Left ventricle myocardium superior (tissue), 1 donor: ENCODE measurements at places on chromosomes 5 and 9. TPM values are rescaled to one million over a fixed set of nuclear protein-coding genes. Genes with fewer than 3 reads are reported as not detected.
A peak's percentile ranks its signal among the peaks of the same experiment; 100 is the strongest.

Gene LHX6
- total RNA-seq: 8.0 TPM

- no peak for DNase-seq
These were observed 303.1 kb upstream of the IRX4 start for GRCh38 chr5:2185646-2186471.

DNA sequence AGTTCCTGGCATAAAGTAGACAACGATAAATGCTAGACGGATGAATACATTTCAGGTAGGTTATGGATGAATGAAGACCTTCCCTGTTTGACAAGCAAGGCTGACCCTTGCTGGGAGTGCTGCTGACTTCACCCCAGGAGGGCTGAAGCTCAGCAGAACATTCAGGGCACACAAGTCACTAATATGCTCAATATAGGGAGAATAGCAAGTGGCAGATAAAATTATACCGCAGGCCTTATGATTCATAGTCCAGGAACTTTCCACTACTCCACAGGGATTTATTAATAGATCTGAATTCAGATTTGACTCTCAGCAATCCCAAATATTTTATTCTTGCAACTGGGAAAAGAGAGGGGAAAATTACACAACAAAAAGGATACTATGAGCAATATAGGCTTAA lies 38.2 kb upstream of the GRAMD2B start:
- no peak for DNase-seq

Gene TMEM232
- 2.9 TPM for total RNA-seq

DNA sequence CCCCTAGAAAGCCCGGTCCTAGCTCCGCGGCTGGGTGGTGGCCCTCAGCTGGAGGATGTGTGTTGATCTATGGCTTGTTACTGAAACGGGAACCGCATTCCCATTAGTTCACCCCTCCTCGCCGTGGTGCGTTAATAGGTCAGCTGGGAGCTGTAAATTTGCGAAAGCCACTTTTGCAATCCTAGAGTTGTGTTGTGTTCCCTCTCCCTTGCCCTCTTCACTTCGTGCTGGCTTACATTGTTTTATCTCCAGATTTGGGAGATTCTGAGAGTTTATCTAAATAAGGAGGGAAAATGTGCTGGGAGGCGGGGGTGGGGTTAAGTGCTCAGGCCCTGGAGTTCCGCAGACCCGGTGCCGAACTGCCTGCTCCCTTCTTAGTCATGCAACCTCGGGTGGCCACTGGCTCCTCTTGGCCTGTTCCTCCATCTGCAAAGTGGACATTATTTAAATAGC lies 62.8 kb downstream of the HMCN2 start:
- peak; percentile 73 for DNase-seq

DNA sequence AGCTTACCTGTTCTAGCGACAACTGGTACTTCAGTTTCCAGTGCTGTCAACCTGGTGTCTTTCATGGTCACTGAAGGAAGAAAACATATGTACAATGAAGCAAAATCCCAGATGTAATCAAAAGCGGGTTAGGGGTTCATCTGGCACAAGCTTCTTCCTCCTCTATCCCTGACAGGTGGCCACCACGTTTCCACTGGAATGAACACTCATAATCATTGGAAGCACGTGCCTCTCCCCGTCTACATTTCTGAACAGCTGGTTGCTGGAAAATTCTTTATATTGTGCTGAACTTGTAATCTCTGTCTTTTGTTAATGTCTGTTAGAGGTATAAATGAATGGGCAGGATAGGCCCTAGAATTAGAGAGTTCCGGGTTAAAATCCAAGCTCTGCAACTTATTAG lies 9.4 kb downstream of the TSC1 start:
- DNase-seq: no peak

- no peak for DNase-seq
These were observed 42.7 kb downstream of the SECISBP2 start for GRCh38 chr9:89361031-89361430.

DNA sequence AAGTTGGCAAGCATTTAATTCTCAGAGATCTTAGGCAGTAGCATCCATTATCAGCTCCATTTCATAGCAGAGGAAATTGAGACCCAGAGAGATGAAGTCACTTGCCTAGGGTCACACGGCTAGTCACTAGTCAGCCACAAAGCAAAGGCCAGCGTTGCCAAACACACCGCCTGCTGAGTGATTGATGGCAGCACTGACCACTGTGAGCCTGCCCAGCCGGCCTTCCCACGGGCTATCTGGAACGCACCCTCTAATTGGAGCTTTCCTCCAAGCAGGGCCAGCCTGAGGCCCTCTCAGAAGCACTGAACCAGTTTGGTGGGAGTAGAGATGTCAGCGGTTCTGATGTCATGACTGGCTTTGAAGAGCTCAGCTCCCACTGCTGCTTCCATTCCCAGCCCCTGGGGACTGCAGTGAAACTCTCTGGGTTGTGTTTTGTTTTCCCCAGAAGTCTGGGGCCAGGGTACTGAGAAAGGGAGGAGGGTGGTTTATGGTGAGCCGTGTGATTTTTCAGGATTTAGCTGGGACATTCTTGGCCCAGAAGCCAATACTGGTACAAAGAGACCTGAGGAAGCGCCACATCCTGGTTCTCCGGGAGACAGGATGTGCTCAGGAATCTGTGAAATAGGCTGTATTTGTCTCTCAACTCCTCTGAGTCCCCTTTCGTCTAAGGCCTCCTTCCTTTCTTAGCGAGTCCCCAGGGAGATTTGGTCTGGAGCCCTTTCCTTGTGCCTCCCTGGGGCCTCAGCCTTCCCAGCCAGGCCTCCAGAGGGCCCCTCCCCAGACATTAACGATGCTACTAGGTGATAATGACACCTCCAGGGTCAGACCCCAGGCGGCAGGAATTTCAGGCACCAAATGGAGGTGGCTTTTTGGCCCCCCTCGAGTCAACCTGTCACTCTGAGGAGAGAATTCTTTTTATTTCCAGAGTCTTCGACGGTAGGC lies 44.5 kb downstream of the SPRY4 start:
- peak; percentile 79 for DNase-seq

- no peak for DNase-seq
These were observed 167.7 kb downstream of the AOPEP start for GRCh38 chr9:94894094-94894699.

- DNase-seq: no peak
These were observed 44.3 kb upstream of the HAND1 start for GRCh38 chr5:154522284-154522683.

Gene PCDHGB3
- total RNA-seq: 7.2 TPM

DNA sequence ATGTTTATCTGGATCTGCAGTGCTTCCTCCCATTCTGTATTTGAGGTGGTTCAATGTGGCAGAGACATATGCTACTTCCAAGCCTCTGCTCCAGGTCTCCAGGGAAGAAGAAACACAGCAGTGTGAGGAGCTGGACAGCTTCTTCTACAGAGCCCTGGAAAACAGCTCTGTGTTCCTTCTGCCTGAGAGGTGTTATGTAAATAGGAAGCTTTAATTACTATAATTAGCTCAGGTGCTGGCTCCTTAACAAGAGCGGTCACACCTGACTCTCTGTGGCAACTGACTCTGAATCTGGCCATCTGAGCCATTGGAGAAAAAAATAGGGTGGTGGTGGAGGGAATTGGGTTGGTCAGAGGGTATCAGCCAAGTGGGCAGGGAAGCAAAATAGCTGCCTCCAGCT lies 332.4 kb upstream of the BRINP1 start:
- no peak for DNase-seq

GRCh38 chr9:114314881-114315722 lies 7.8 kb upstream of the ORM1 start:
- no peak for DNase-seq

GRCh38 chr5:6378766-6379103 lies 388 bp upstream of the MED10 start:
- no peak for DNase-seq

Gene GRIA1
- total RNA-seq: 0.15 TPM

Gene PFN3
- not detected for total RNA-seq

GRCh38 chr9:2377834-2378233 lies 243.8 kb upstream of the VLDLR start:
- DNase-seq: no peak

Gene CCL21
- total RNA-seq: 32.5 TPM

GRCh38 chr5:73443829-73444498 lies 4.6 kb downstream of the FOXD1 start:
- DNase-seq: no peak

Gene AFAP1L1
- total RNA-seq: 48.9 TPM

DNA sequence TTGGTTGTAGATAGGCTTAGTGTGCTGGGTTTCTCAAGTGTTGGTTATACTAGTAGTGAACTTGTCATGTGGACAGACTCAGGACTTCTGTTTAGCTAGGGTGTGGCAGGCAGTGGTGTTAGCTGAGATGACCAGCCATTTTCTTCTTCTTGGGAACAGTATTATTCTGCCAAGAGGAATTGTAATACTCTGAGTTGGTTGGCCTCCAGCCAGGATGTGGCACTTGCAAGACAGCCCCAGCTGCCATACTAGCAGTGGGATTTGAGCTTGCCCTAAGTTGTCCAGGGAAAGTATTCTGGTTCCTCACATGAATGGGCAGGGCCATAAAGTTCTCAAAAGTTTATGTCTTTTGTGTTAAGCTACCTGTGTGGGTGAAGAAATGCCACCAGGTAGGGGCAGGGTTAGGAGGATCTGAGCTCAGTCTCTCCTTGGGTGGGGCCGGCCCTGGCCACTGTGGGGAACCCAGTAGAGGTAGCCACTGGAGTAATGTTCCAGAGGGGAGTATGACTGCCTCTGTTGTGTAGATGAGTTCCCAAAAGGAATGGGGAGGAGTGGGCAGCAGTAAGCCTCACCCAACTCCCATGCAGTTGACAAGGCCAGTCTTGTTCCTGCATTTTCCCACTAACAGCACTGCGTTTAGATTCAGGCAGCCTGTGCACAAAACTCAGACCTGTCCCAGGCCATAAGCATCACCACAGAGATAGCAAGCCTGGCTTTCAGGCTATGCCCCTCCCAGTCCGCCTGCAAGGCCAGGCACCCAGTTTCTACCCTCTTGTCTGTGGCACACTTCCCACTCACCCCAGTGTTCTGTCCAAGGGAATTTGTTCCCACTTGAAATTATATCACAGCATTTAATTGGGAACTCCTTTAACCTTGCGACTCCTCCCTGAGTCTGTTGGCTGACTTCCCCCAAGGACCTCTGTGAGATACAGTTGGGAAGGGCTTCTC lies 250.7 kb downstream of the ANXA1 start:
- no peak for DNase-seq

GRCh38 chr5:370311-370958 lies 48.9 kb downstream of the AHRR start:
- peak; percentile 3 for DNase-seq

DNA sequence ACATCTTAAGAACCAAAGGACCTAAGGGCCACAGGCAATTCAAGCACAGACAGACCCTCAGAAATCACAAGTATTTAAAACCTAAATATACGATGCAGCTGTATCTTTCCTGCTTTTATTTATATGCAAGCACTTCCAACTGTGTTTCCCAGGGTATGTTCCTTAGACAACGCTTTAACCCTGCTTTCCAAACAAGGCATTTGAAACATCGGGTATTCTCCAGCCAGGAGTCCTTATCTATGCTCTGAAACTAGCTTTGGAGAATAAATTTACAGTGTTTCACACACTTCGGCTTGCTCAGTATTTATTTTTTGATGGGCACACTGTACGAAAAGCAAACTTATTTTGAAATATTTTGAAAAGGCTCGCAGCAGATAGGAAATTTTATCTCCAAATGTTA lies 13.5 kb downstream of the NR6A1 start:
- no peak for DNase-seq

Gene CNTNAP3B
- total RNA-seq: 7.2 TPM

GRCh38 chr9:5429873-5430564 lies 7.7 kb downstream of the PLGRKT start:
- no peak for DNase-seq

Gene GRM6
- not detected for total RNA-seq

Gene GRXCR2
- total RNA-seq: 3.8 TPM

GRCh38 chr9:136968333-136969127 lies 8.8 kb upstream of the PTGDS start:
- peak; percentile 55 for DNase-seq

DNA sequence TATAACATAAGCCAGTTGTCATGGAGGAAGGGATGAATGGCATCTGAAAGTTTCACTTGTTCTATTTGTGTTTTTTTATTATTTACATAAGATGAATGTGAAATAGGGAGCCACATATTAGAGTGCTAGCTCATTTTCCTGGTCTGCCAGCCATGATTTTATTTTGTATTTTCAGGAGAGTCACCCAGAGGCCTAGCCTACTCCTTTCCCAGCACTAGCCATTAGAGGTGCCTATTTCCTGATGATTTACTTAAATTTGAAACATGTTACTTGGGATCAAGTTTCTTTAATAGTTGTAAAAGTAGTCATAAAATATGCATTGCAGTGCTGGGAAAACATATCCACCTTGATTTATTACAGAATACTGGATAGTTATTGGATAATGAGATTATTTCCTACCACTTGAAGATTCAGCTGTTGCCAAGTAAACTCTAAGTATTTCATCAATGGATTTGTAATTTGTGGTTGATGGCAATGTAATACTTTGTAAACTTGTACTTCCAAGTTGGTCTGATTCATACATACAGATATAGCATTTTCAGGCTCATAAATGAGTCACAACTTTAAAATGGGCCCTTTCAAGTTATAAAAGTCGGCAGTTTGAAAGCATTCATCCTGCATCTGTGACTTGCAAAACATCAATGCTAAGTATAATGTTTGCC lies 50.8 kb downstream of the KCNN2 start:
- no peak for DNase-seq

DNA sequence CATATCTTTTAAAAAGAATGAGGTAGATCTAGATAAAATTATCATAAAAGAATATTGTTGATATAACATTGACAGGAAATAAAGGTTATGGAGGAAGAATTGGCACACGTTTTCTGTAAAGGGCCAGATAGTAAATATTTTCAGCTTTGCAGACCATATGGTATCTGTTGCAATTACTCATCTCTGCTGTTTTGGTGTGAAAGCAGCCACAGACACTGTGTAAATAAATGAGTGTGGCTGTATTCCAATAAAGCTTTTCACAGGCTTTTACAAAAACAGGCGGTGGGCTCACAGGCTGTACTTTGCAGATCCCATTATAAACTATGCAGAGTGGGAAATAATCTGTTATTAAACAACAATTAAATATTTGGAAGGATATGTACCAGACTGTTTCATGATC lies 87.4 kb downstream of the SGCD start:
- no peak for DNase-seq

- DNase-seq: no peak
These were observed 124.6 kb downstream of the ACER2 start for GRCh38 chr9:19533373-19533772.

- peak; percentile 20 for DNase-seq
These were observed 50.8 kb downstream of the CRB2 start for GRCh38 chr9:123406691-123407216.

DNA sequence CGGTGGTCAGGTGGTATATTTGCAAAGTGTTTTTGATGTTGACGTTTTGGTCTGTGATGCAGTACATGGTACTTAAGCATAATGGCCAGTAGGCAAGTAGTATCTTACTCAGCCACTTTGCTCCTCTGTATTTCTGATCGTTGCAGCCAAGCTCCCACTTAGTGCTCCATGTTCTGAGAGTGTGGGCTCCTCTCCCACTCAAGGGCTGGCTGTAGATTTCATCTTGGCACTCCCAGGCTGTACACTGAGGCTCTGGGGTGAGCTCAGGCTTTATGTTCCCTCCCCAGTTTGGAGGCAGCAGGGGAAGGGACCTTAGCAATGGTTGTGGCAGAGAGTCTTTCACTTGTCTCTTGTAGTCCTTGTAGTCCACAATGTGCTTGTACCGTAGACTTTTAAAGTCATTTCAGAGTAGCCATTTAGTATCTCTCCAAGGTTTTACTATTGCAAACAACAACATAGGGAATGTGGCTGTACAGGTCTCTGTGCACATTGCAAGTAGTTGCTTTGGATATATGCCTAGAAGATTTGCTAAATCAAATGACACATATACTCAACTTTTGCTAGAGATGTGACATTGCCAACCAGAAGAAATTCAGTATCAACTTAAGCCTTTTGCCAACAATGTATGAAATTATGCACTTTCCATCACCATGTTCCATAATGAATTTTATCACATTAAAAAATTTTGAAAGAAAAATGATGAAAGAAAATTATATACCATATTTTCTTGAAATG lies 304.3 kb upstream of the CTNND2 start:
- no peak for DNase-seq
